ENCODE measurements at places on chromosomes 5 and 9.
A peak's percentile ranks its signal among the peaks of the same experiment; 100 is the strongest.

GRCh38 chr9:115593587-115594091, 475.7 kb upstream of the TNC start:
- no peak for DNase-seq

DNA sequence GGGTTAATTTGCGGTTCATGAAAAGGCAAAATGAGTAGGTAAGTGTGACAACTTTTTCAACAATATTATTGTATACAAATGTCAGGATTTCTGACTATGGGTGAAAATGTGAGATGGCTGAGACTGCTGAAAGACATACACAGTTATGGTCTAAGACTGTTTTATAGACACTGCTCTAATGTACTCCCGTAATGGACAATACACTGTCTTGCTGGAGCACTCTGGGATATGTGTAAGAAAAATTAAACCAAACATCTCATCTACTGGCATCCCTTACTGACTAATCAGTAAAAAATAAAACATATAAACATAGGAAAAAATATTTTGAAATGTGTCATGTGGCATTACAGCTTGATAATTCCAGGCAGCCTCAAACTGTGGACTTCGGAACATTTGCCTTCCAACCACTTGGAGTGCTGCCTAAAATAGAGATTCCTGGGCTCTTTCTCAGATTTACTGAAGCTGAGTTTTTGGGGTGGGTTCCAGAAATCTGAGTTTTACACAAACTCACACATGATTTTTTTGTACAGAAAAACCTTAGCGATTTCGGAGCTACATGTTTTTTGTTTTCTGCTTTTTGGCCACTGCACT, 233.9 kb upstream of the TBCA start:
- DNase-seq = no peak

DNA sequence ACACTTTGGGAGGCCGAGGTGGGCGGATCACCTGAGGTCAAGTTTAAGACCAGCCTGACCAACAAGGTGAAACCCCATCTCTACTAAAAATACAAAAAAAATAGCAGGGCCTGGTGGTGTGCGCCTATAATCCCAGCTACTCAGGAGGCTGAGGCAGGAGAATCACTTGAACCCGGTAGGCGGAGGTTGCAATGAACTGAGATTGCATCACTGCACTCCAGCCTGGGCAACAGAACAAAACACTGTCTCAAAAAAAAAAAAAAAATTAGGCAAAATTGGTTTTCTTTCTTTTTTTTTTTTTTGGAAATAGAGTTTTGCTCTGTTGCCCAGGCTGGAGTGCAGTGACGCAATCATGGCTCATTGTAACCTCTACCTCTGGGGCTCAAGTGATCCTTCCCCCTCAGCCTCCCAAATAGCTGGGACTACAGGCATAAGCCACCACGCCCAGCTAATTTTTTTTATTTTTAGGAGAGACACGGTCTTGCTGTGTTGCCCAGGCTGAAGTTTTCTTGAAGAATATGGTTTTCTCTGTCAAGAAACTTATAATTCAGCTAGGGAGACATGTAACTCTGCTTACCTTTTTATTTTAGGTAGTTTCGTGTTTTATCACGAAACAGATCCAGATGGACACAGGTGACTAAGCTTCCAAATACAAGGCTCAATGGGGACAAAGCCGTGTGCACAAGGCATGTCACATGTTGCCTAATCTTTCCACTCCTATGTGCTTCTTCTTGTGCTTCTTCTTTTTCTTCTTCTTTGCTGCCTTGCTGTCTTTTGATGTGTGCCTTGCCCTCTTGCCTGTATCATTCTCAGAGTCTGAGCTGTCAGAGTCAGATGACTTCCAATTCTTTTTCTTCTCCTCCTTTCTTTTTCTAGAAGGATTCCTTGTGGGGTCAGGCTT, 14.3 kb downstream of the TTC1 start:
- no peak for DNase-seq

DNA sequence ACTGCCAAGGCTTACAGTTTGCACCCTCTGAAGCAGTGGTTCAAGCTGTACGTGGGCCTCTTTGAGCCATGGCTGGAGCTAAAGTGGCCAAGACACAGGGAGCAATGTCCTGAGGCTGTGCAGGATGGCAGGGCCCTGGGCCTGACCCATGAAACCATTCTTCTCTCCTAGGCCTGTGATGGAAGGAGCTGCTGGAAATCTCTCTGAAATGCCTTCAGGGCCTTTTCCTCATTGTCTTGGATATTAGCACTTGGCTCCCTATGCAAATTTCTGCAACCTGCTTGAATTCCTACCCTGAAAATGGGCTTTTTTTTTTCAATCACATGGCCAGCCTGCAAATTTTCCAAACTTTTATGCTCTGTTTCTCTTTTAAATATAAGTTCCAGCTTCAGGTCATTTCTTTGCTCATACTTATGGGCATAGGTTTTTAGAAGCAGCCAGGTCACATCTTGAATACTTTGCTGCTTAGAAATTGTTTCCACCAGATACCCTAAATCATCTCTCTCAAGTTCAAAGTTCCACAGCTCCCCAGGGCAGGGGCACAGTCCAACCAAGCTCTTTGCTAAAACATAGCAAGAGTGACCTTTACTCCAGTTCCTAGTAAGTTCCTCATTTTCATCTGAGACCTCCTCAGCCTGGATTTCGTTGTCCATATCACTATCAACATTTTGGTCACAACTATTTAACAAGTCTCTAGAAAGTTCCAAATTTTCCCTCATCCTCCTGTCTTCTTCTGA, 138.3 kb downstream of the OSTF1 start:
- DNase-seq = no peak

- no peak for DNase-seq
These were observed 115.3 kb downstream of the ROR2 start for GRCh38 chr9:91834740-91835139.

GRCh38 chr5:138951091-138951985, 76.2 kb upstream of the LRRTM2 start:
- no peak for DNase-seq

DNA sequence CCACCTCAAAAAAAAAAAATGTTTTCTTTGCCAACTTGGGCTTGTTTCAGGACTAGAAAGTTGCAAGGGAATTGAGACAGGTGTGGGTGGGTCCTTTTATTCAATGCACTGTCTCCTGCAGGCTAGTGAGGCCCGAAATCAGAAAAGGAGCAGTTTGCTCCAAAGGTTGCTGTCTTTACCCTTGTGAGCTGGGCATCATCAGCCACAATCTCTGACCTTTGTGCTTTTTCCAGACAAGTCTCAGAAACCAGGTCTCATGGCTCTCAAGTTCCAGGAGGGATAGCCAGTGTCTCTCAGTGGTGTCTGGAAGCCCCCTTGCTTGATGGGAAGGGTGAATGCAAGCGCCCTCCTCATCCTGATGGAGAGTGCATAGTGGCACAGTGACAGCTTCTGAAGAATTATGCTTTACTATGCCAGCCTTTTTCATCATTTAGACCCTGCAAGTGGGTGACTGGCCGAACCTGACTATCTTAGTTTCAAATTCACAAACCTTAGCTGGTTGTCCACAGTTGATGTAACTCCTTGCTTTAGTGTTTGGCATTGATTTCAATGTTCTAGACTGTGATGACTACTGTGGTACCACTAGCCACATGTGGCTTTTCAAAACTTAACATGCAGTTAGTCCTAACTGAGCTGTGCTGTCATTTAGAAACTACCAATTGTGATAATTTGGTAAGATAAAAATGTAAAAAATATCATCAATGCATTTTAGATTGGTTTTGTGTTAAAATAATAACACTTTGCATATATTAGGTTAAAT, 468.6 kb downstream of the GADD45G start:
- no peak for DNase-seq

GRCh38 chr5:159620853-159621540, 290.7 kb upstream of the IL12B start:
- DNase-seq = no peak

GRCh38 chr5:66840511-66841013, 244.4 kb downstream of the MAST4 start:
- DNase-seq = no peak

DNA sequence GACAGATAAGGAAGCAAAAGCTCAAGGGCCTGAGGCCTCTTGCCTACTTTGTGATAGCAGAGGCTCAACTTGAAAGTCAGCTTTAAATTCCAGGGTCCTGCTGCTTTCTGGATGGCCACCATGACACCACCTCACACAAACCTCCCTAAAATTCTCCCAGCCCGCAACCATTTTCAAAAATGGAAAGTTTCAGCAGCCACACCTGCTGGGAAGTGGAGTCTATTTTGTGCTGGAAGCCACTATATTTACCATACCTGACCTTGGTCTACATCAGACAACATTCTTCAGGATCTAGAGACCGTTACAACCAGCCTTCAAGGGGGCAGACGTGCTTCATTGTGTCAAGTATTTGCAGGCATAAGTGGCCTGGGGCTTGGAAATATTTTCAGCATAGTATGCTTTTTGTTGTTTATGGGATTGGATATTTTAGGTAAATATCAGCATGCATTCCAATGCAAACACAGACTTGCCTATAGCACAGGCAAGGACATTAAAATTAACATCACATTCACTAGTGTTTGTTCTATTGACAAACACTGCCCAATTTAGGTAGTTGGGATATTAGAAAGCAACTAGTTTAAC, 50.9 kb downstream of the BOD1 start:
- DNase-seq = no peak

DNA sequence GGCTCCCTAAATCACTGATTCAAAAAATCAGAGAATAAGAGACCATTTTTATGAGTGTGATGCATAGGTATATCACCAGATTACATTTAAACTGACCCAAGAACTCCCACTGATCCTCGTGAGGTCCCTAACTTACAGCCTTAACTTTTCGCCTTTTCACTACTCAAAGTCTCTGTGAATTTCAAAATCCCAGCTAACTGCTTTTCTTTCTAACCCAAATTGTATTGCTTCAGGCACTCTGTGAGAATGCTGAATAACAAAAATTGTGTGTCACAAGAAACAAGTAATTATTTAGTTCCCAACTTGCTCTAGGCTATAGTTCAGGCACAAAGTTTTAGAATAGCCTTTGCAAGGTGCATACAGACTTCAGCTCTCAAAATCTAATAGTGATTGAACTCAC, 368.6 kb downstream of the CHSY3 start:
- DNase-seq = no peak

GRCh38 chr9:38343552-38343951, 49.0 kb upstream of the ALDH1B1 start:
- DNase-seq = no peak

GRCh38 chr5:143896966-143897365, 85.0 kb downstream of the HMHB1 start:
- DNase-seq = no peak

GRCh38 chr9:85586684-85587083, 155.1 kb downstream of the AGTPBP1 start:
- no peak for DNase-seq

DNA sequence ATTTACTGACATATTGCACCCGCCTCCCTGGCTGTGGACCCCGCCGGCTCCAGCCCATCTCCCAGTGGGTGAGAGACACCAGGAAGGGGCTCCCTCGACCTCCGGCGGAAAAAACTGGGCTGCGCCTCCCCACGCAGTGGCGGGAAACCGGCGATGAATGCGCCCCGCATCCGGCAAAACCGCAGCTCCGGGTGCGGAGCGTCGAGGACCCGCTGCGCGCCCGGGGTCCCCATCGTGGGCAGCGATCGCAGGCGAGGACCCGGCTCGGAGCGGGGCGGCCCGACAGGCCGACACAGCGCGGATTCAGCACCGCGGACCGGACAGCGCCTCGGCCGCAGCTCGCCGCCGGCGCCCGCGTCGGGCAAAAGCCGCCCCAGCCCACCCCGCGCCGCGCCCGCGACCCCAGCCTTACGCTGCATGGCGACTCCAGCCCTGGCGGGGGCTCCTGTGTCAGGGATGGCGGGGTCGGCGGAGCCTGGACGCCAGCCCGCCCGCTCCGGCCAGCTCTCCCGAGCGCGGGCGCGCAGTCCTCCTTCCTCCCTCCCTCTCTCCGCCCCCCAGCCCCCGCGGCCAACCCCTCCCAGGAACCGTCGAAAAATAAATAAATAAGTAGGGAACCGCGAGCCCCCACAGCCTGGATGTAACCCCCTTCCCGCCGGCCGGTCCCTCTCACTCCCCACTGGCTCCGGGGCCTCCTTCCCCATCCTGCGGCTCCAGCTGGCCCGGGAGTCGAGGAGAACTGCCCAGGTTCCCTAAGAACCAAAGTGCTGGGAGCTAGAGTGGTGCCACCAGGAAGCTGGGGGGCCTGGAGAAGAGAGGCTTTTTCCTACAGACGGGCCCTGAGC, 3.1 kb downstream of the LHX3 start:
- no peak for DNase-seq

GRCh38 chr9:71619926-71620325, 148.4 kb downstream of the CEMIP2 start:
- no peak for DNase-seq

GRCh38 chr9:124303762-124304161, 46.0 kb downstream of the NEK6 start:
- DNase-seq = no peak

GRCh38 chr5:74641735-74642542, 1.4 kb upstream of the ENC1 start:
- DNase-seq = peak; percentile 18

GRCh38 chr9:18629136-18629535, 155.2 kb downstream of the ADAMTSL1 start:
- DNase-seq = no peak

DNA sequence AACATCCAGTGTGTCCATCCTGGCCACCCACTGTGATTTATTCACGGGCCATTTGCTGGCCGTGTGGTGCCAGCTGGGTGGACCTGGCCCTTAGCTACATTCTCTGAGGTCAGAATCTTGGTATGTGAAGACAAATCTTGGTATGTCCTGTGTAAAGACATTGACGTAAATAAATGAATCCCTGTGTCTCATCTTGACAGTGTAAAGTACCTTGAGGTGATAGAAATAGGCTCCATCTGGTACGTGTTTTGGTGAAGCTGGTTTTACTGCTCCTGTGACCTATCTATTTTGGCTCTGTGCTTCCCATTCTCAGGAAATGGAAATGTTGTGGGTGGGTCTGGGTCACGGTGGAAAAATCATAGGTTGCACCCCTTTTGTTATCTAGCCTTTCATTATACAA, 245.4 kb upstream of the ANKH start:
- DNase-seq = no peak

DNA sequence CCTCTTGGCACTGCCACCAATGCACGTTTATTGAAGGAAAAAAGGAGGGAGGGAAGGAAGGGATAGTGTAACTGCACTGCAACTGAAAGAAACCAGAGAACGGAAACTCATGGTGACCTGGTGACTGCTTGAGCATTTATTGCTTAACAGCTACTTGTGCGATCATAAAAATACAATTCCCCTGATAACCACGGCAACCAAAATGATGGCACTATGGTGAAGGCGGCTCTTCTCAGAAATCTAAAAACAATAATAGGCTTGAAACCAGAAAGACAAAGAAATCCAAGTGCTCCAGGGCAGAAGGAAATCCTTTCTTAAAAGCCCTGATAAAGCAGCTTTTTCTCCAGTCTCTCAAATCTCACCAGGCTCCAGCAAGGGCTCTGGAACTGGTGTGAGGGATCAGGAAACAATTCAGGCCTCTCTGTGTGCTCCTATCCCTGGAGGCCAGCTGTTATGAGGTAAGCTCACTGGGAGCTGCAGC, 1.9 kb downstream of the FBXO10 start:
- DNase-seq = no peak

GRCh38 chr9:114157516-114158176, 2.3 kb downstream of the COL27A1 start:
- no peak for DNase-seq
